Umbilical cord (tissue), 2 donors: ENCODE measurements at places on chromosomes 2 and 18. TPM values are rescaled to one million over a fixed set of nuclear protein-coding genes. Genes with fewer than 3 reads are reported as not detected.

RESP18 gene
- total RNA-seq, result not detected

DNA sequence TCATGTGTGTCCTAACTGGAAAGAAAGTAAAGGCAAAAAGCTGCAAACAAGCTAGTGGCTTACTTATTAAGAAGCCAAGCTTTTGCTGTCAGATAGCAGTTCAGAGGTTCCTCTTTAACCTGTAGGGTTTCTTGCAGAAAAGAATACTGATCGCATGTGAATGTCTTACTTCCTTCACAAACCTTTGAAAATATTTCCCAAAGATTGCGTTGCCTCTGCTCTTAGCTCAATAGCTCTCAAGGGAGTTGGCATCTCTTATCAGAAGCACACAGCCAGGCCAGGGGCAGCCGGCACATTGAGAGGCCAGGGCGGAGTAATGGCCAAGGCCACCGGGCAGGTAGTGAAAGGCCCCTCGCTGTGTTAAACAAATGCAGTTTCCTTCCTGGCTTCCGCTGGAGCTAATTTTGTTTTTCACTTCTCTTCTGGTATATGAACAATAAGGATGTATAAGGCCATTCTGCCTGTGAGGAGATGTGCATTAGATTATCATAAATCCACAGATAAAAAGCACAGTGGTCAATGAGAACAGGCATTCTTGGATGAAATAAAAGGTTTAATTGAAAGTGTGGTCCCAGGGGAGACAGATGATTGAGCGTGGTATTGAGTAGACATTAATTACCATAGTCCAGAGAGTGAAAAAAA lies 542.4 kb upstream of the NRP2 start:
- peak; percentile 35 for DNase-seq

DNA sequence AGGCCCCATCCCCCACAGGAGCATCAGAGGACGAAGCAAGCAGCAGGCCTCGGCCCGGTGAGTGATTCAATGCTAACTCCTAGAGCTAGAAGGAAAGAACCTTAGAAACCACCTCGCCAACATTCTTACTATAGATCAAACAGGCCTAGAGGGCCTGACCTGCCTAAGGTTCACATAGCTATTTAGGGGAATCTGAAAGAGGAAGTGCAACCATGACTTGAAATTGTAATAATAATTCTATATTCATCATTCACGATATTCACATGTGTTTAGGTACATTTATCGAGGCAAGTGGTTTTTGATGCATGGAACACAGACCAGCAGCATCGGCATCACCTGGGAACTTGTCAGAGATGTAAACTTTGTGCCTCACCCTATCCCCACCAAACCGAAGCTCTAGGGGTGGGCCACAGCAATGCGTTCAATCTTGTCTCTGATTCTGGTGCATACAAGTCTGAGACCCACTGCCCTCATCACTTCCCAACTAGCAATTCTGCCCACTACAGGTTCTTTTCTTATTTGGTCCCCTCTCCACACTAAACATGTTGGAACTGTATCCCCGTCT lies 78.0 kb upstream of the DNMT3A start:
- no peak for DNase-seq

XDH gene
- total RNA-seq, result 0.24 TPM

DNA sequence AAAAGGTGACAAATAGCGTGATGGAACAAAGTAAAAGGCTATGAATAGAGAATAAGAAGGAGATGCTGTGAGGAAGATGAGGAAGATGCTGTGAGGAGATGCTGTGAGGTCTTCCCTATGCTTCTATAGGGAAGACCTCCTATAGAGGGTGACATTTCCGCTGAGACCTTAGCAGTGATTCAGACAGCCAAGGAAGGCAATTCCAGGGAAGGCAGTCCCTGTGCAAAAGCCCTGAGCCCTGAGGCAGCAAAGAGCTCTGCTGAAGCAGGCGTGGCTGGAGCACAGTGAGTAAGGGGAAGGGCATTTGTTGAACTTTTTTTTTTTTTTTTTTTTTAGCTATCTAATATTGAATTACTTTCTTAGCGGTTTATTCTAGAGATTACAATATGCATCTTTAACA lies 142.7 kb upstream of the FOSL2 start:
- peak; percentile 55 for DNase-seq

DNA sequence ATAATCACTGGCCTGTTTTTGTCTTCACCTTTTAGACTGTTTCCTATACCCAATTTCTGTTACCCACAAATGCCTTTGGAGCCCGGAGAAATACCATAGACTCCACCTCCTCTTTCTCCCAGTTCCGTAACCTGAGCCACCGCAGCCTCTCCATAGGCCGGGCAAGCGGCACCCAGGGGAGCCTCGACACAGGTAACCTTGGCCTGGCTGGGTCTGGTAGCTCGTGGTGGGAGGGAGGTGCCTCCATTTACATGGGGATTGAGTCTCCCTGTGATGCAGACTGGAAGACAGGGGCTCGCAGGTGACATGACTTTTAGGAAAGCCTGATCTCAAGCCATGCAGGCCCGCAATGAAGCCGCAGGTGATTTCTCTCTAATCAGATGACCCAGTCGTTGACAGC lies 100.6 kb downstream of the CABLES1 start:
- no peak for DNase-seq

DNA sequence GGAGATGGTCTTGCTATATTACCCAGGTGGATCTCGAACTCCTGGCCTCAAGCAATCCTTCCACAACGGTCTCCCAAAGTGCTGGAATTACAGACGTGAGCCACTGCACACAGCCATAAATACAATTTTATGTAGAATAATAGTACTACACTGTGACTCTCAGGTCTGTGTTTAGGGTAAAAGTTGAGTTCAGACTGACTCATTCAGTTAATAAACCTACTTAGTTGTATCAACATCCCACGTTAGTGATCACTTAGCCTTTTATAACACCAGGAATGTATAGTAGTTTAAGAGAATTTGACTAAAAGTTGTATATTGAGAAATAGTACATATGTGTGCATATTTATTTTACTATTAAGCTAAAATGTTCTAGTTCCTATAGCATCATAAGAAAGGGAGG lies 237.5 kb downstream of the PHLPP1 start:
- DNase-seq, result no peak

DNA sequence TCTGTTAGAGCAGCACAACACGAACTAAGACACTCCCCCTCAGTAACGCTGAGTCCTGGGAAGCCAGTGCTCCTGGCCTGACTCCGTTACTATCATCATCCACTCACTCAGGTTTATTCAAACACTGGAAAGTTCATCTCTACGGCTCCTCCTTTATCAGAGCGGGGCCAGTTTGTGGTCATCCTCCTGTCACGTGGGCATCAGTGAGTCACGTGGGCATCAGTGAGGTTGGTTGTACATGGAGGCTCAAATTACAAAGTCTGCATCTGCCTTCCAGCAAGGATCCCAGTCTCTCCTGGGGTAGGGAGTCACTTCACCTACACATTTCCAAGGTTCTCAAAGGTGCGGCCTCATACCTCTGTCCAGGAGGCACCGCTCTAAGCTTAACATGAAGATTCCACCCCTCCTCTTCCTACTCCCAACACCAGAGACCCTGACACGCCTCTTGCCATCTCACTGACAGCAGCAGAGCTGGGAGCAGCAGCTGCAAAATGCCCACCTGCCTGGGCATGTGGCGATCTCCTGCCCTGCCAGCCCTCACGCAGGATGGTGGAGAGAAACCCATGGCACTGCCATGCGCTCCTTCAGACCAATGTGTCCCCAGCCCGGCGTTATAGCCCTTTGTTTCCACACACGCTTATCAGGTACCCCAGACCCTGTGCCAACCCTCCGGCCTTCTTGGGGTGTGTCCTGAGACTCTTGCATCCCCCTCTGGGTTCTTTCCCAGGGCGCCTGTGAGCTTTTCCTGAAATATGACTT lies 99.2 kb upstream of the PTPRM start:
- no peak for DNase-seq

DNA sequence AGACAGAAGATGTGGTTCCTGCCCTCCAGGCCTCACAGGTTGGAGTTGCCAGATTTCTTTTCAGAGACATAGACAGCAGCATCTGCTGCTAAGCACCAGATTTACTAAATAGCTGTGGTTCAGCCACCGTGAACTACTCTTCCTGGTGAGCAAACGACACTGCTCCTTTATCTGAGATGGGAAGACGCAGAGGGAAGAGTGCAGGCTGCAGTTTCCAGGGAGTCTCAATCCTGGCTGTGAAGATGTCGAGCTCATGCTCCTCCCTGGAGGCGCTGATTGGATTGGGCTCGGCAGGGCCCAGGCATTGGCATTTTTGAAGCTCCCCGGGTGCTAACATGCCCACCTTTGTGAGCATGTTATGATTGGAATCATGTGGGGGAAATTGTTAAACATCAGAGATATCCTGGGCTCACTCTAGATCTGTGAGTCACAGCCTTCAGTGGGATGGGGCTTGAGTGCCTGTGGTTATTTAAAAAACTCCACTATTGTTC lies 314.8 kb downstream of the TSN start:
- DNase-seq, result no peak

DNA sequence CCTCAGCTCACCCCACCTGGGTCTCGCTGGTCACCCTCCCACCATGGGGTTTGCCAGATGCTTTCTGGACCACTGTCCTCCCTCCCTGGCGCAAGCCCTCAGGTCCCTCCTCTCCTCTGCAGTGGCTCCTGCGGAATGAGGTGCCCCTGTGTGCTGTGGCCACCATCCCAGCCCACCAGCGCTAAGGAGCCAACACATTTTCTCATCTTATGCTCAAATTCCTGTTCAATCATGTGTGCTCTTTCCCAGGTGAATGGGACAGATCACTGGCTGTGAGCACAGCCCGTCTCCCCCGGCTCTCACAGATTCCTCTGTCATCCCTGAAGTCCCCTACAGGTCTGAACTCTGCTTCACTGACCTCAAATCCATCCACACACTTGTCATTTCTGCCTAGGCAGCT lies 15.2 kb upstream of the CCDC74B start:
- no peak for DNase-seq

- no peak for DNase-seq
Measured at GRCh38 chr2:236177604-236177966, 9.4 kb upstream of the GBX2 start.

DNA sequence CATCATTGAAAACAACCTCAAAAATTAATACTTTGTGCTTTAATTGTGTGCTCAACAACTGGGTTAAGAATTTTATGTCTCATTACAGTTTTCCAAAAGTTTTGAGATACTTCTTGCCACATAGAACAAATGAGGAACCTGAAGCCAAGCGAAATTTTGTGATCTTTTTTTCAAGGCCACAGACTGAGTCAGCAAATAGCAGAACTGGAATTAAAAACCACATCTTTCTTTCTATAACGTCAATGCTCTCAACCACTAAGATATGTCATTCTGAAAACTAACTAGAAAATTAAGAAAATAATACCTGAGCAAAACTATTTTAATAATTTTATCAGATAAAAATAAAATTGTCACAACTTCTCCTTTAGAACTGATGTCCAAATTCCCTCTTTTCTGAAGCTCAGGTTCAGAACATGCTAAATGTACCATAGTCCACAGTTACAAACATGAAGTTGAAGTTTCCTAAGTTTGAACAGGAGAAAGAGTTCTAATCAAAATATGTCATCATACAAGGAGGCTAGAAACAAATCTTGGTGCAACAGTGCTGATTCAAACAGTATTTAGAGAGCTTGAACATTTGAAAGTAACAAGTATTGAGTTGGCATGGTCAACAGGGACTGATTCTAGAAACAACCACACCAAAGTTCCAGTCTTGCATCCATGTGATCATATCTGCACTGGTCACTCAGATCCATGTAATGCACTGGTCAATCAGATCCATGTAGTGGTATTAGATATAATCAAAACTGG lies 27.6 kb upstream of the CALCRL start:
- DNase-seq, result no peak

DNA sequence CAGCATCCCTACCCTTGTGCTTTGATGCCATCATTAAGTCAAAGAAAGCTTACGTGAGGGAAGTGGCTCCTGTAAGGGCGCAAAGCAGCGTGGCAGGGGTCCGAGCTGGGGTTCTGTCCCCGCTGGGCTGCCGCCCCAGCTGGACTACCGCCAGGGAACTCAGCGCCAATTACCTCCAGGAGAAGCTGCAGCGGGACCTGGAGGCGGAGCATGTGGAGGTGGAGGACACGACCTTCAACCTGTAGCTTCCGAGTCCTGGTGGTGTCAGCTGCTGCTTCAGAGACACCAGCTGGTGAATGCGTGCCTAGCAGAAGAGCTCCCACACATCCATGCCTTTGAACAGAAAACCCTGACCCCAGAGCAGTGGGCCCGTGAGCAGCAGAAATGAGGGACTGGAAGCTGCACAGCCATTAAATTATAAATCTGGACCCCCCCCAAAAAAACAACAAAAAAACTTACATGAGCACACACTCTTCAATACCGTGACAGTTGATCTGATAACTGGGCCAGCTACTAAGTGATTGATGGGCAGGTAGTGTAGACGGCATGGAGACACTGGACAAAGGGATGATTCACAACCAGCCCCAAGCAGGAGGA lies 20.1 kb upstream of the YES1 start:
- no peak for DNase-seq

GRCh38 chr2:8862230-8862629 lies 24.8 kb upstream of the KIDINS220 start:
- no peak for DNase-seq

CSRNP3 gene
- 10.4 TPM for total RNA-seq

- DNase-seq, result peak; percentile 38
Measured at GRCh38 chr2:66021296-66021695, 413.6 kb upstream of the MEIS1 start.

- no peak for DNase-seq
Measured at GRCh38 chr2:205646680-205647079, 35.6 kb upstream of the NRP2 start.

DNA sequence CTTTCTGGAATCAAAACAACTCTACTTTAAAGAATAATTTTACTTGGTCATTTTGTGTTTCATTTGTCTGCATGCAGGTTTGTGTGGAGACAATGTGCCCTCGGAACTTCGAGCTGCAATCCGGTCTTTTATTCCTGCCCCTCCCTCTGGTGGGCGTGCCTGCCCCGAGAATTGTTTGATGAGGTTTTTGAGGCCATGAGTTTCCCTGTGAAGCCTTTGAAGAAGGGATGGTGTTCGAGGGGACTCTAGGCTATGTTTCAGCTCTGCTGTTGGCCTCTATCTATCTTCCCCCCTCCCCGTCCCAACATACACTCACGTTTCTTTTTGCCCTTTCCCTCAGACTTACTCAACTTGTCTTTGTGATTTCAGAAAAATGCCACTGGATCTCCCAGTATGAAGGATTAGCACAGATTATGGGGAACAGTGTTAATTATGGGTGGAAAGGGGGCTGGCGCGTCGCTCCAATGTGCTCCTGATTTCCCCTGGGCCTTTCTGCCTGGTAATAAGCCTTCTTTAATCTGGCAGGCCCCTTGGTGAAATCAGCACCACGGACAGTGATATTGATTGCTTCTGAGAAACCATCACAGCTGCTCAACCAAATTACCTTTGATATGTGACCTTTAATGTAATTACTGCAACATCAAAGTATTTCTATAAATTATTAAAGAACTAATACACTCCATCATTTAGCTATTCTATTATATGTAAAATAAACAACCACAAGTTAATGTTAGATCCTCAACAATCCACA lies 82.2 kb downstream of the CELF4 start:
- peak; percentile 56 for DNase-seq

KANSL1L gene
- 53.0 TPM for total RNA-seq

DLX1 gene
- total RNA-seq, result 0.48 TPM

- peak; percentile 3 for DNase-seq
Measured at GRCh38 chr18:40380686-40381439, 1574.2 kb upstream of the PIK3C3 start.
